A549 treated with AZD2906 at 1 μM for 4 hours (cell line): ENCODE measurements at places on chromosomes 6 and 20. TPM values are rescaled to one million over a fixed set of nuclear protein-coding genes. Genes with fewer than 3 reads are reported as not detected.

DEFB132 gene
- total RNA-seq: not detected in 5 replicates

TXLNB gene
- total RNA-seq: not detected in 5 replicates

MCHR2 gene
- total RNA-seq: not detected in 5 replicates

YIPF3 gene
- total RNA-seq: 67.8 to 70.6 TPM (median 69.1 TPM) in 5 replicates
